Activated CD4-positive, alpha-beta T cell treated with anti-CD3 and anti-CD28 coated beads, Interleukin-2, amount 10 ng/mL, durations not matched to agents 24 days and 14 days (primary cell): ENCODE measurements at places on chromosomes 16 and 17. TPM values are rescaled to one million over a fixed set of nuclear protein-coding genes. Genes with fewer than 3 reads are reported as not detected.

VASN gene
- 0.16 TPM in 1 of 2 replicates, not detected in the other for total RNA-seq

MYCBPAP gene
- total RNA-seq, result 3.5 TPM in 2 replicates

DNA sequence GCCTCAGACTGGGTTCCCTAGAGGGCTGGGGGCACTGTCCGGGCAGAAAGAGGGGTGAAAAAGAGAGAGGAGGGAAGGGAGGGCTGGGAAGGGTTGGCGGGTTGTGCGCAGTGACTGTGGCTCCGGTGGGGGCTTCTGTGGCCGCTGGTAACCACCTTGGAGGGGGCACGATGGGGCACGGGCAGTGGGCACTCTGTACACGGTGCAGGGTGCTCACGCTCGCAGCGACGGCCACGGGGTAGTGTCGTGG, 588 bp downstream of the PLLP start:
- peak overlapping the region; percentile 63 for H3K27ac ChIP-seq
- H3K27me3 ChIP-seq, result peaks cover 35% of the 10 kb centered on the region
- no peak for DNase-seq
- H3K4me1 ChIP-seq, result peaks cover 18% of the 10 kb centered on the region

GRCh38 chr17:42798011-42798382, 507 bp downstream of the COA3 start:
- peaks cover 12% of the 10 kb centered on the region for H3K27me3 ChIP-seq
- H3K4me3 ChIP-seq, result peak overlapping the region; percentile 95
- peaks cover 16% of the 10 kb centered on the region for H3K4me1 ChIP-seq
- peaks cover 10% of the 10 kb centered on the region for H3K36me3 ChIP-seq
- peak overlapping the region; percentile 73 for H3K27ac ChIP-seq

- no peaks in the 10 kb centered on the region for H3K27me3 ChIP-seq
- H3K4me1 ChIP-seq, result no peaks in the 10 kb centered on the region
- no peak overlapping the region for H3K27ac ChIP-seq
- H3K36me3 ChIP-seq, result no peaks in the 10 kb centered on the region
- DNase-seq, result no peak
Observed at GRCh38 chr17:70869402-70870085, 700.2 kb downstream of the KCNJ2 start.

DNA sequence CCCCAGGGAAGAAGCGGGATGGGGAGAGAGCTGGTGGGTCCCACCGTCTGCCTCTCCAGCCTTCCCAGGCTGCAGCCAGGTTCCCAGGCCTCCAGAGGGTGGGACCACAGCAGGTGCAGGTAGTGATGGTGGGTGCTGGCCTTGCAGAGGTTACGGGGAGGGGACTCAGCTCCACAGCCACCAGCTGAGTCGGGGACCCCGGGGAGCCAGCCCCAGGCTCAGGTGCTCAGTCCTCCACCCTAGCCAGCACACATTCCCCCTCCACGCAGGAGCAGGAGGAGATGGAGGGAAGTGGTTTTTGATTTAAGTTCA, 5.0 kb downstream of the TP53I13 start:
- no peak overlapping the region for H3K4me3 ChIP-seq
- peaks cover 10% of the 10 kb centered on the region for H3K4me1 ChIP-seq
- DNase-seq, result no peak
- no peak overlapping the region for H3K27ac ChIP-seq
- peaks cover 45% of the 10 kb centered on the region for H3K36me3 ChIP-seq

- no peak overlapping the region for H3K4me3 ChIP-seq
- DNase-seq, result no peak
- H3K36me3 ChIP-seq, result no peaks in the 10 kb centered on the region
- no peaks in the 10 kb centered on the region for H3K4me1 ChIP-seq
- H3K27me3 ChIP-seq, result peaks cover 2% of the 10 kb centered on the region
Observed at GRCh38 chr17:65684631-65685030, 123.2 kb upstream of the AXIN2 start.

DNA sequence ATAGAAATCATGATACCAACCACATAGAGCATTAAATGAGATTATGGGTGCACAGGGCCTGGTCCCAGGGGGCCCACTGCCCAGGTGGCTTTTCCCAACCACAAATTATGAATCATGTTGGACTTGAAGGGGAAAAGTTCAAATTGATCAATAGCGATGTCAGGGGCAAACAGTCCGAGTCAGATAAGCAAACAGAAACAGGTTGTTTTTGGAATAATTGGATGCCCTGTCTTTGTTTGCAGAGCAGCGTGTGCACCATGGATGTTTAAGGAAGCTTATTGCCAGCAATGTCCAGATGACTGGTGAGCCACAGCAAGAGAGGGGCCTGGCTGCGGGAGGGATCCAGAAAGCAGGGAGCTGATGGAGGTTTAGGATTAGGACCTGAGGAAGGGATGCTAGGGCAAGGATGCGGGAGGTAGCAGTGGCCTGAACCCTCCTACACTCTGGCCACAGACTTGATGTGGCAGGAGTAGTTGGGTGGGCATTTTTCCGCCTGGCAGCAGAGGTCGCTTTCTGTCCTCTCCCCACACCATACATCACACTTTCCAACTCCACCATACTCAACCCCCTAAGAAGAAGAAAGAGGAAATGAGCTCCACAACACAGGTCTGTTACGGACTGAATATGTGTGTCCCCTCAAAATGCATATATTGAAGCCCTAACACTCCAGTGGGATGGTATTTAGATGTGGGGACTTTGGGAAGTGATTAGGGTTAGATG, 266.4 kb upstream of the RPL38 start:
- H3K27ac ChIP-seq, result no peak overlapping the region
- H3K4me3 ChIP-seq, result no peak overlapping the region
- H3K36me3 ChIP-seq, result no peaks in the 10 kb centered on the region
- peaks cover 3% of the 10 kb centered on the region for H3K27me3 ChIP-seq
- DNase-seq, result no peak

GRCh38 chr16:76176153-76176552, 101.0 kb upstream of the CNTNAP4 start:
- no peaks in the 10 kb centered on the region for H3K4me1 ChIP-seq
- no peak overlapping the region for H3K27ac ChIP-seq
- no peaks in the 10 kb centered on the region for H3K36me3 ChIP-seq
- H3K4me3 ChIP-seq, result no peak overlapping the region

DNA sequence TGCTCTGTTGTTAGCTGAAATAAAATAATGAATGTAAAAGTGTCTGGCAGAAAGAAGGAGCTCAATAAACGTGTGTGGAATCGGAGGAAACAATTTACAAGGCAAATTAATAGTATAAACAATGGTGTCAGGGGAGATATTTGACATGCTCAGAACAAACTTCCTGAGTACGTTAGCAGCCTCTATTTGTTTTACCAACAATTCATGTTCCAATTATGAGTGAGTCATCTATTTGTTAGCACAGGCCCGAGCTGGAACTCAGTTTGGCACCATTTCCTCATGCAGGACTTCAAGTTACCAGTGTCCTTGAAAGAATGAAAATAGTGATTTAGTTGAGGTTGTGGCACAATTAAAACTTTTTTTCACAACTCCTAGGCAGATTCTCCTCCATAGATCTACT, 9.1 kb downstream of the ASIC2 start:
- H3K36me3 ChIP-seq, result no peaks in the 10 kb centered on the region
- no peak for DNase-seq
- H3K4me1 ChIP-seq, result no peaks in the 10 kb centered on the region
- peaks cover 21% of the 10 kb centered on the region for H3K27me3 ChIP-seq

DNA sequence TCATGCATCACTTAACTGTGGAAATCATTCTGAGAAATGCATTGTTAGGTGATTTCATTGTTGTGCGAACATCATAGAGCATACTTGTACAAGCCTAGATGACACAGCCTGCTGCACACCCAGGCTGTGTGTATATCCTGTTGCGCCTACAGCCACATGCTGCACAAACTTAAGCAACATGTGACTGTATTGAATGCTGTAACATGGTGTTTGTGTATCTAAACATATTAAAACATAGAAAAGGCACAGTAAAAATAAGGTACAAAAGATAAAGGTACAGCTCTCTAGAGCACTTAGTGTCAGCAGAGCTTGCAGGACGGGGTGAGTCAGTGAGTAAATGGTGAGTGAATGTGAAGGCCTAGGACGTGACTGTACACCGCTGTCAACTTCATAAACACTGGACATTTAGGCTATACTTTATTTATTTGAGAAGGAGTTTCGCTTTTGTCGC, 11.9 kb downstream of the FOXK2 start:
- H3K27ac ChIP-seq, result peak overlapping the region; percentile 93
- peaks cover 55% of the 10 kb centered on the region for H3K4me1 ChIP-seq
- peak overlapping the region; percentile 55 for H3K4me3 ChIP-seq
- no peak for DNase-seq
- peaks cover 11% of the 10 kb centered on the region for H3K36me3 ChIP-seq

- DNase-seq, result no peak
- H3K4me1 ChIP-seq, result no peaks in the 10 kb centered on the region
- no peaks in the 10 kb centered on the region for H3K27me3 ChIP-seq
- H3K4me3 ChIP-seq, result no peak overlapping the region
Observed at GRCh38 chr16:56305956-56306565, 114.8 kb downstream of the GNAO1 start.
